ENCODE measurements at places on chromosomes 2 and 18.

- DNase-seq: no peak
Measured at GRCh38 chr2:230129343-230129742, 60.6 kb upstream of the SLC16A14 start.

DNA sequence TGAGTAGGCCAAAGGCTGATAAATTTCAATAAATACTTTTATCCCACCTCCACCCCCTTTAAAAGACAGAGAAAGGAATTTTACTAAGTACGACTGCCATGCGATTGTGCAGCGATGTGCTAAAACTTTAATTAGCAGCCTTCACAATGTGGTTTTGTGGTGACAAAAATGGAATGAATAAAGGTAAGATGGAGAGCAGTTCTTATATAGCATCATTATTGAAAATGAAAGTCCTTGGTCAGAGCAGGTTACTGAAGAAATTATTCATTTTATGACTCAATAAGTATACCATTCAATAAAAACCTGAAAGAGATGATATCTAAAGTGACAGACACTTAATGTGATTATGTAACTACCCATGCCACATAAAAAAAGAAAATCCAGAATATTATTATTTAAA is 33.2 kb upstream of the MTIF2 start:
- no peak for DNase-seq

- no peak for DNase-seq
Measured at GRCh38 chr18:63102941-63103744, 216.4 kb downstream of the BCL2 start.

DNA sequence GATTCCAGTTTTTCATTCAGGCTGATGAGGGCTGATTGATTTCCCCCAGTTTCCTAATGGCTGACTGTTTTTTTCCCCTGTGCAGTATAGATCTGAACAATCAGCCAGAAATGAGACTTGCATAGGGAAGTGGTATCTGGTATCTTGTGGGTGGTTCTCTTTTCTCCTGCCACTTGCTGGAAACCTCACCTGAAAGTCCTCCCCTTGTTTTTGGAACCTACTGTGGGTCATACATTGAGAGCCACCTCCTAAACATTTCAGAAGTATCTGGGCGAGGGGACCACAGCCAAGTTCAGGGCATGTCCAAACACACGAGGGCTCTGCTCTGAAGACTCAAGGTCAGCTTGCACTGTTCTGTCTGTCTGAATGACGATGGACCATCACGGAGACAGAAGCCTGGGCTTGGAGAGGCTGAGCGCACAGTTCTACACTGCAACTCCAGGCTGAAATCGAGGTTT is 19.3 kb downstream of the ALPK2 start:
- no peak for DNase-seq

DNA sequence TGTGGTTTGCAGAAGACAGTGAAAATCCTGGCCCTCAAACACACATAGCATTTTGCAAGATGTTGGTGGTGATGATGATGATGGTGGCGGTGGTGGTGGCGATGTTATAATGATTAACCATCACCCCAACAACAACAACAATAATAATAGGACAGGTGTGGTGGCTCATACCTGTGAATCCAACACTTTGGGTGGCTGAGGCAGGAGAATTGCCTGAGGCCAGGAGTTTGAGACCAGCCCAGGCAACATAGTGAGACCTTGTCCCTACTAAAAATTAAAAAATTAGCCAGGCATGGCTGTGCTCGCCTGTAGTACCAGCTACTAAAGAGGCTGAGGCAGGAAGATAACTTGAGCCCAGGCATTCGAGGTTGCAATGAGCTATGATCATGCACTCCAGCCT is 3.8 kb downstream of the VIT start:
- no peak for DNase-seq

DNA sequence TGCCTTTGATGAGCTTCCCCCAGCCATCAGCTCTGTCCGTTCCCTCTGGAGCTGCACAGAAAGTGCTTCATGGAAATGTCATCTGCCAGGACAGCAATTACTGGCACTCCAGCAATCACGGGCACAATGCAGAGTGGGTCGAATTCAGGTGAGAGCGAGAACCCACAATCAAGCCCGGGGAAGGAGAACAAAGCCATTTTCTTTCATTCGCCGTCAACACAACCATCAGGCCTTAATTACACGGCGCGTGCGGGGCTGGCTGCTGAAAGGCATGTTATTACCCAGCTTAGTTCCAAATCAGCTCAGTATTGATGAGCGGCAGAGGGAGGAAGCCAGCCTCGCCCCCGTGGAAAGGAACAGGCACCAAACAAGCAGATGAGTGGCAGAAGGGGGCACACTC is 143.9 kb downstream of the MYT1L start:
- DNase-seq: no peak
